Activated gamma-delta T cell treated with anti-CD3 and anti-CD28 coated beads, Interleukin-2, amount 50 U/mL, for 16 hours (primary cell): ENCODE measurements at places on chromosomes 13 and 19.

- DNase-seq: no peak
These were observed 17.6 kb downstream of the SPINT2 start for GRCh38 chr19:38281811-38282566.

DNA sequence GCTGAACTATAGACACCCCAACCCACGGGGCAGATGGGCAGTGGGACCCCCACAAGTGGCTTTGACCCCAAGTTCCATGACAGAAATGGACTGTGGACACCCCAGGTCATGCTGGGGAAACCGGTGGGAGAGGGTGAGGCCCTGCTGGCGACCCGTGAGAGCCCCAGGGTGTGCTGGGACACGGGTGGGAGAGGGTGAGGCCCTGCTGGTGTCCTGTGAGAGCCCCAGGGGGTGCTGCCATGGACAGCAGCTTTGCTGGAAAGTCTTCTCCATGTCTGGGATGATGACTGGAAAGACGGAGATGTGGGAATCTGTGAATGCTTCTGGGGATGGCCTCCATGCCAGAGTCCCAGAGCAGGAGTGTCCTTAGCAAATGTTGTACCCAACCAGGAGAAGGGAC is 148.4 kb downstream of the URI1 start:
- no peak for DNase-seq

DNA sequence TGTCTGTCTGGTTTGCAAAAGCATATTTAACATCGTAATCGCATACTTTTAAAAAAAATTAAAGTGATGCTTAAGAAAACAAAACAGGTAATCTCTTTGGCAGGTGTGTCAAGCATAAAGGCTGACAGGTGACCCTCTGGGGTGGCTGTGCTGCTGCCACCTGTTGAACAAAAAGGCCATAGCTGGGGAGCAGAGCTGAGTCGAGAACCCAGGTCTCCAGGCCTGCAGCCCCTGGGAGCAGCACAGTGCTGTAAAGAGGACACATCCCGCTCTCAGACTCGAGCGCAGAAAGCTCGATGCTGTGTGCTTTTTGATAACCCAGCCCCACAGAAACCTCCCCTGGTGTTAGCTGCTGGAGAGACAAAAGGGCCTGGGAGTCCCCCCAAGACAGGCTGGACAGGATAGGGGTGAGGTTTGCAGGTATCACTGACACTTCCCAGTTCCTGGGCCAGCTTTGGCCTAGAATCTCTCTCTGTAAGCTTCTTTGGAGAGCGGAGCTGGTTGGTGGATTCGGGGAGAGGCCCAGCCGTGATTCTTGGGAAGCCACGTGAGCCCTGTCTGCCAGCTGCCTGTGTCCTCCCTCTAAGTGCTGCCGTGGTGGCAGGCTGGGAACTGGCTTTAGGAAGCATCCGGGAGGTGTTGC is 66.9 kb downstream of the C13orf42 start:
- DNase-seq: no peak

GRCh38 chr13:111117289-111117688 is 2.2 kb downstream of the ARHGEF7 start:
- no peak for DNase-seq

- DNase-seq: no peak
These were observed 117.2 kb downstream of the SLITRK5 start for GRCh38 chr13:87788363-87788762.

- DNase-seq: no peak
These were observed 20.0 kb downstream of the PNMA8A start for GRCh38 chr19:46451352-46451751.

- no peak for DNase-seq
These were observed 39.0 kb upstream of the CYP2S1 start for GRCh38 chr19:41154060-41154459.

DNA sequence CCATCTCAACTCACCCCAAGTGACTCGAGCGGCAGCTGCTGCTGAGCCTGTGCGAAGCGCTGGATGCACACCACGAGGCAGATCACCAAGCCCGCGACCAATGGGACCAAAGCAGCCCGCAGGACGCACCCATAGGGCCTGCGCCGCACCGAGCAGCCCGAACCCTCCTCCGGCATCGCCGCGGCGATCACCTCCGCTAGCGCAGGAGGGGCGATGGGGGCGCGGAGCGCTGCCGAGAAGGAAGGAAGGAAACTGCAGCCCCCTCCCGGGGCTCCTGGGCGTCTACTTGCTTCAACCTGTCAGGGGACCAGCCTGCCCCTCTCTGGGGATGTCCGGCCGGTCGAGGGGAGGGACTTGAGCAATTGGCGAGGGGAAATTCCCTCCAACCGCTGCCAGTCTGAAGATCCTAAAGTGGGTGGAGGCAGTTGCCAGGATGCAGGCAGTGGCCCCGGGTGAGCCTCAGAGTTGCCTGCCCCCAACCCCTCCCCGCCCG is at the start of gene CD70:
Gene CD70 (minus strand): TSS at position 324 of the 493 bp plus-strand sequence. CDS start 148 bp downstream, at position 176.
- peak; percentile 14 for DNase-seq

DNA sequence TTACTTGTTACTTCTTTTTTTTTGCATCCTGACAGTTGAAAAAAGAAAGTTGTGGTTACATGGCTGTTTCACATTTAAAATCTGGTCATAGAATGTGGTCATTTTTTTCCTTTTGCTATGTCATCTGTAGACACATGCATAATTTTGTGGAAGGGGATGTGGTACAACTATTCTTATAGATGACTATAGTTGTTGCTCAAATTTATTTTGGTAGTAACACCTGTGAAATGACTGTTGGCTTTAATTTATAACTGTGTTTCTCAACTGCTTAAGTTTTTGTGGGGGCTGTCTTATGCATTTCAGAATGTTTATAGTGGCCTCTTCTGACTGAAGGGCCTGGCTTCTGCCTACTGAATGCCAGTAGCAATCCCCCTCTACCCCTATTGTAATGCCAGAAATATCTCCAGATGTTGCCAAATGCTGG is 130.5 kb downstream of the PAN3 start:
- DNase-seq: no peak

DNA sequence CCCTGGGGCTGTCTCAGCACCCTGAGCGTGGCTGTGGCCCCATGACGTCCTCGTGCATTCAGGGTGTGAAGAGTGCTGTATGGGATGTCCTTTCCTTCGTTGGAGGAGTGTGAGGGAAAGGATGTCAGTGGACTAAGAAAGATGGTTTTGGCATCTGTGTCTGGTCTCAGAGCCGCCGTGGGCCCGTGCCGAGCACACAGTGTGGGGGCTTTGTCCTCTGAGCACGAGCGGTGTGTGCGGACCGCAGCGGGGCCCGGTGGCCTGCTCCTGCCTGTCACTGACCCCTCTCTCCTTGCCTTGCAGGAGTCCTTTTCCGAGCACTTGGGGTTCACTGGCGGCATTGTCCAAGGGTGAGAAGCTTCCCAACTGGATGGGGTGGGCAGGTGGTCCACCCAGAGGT is 63.3 kb upstream of the LDLR start:
- DNase-seq: no peak

DNA sequence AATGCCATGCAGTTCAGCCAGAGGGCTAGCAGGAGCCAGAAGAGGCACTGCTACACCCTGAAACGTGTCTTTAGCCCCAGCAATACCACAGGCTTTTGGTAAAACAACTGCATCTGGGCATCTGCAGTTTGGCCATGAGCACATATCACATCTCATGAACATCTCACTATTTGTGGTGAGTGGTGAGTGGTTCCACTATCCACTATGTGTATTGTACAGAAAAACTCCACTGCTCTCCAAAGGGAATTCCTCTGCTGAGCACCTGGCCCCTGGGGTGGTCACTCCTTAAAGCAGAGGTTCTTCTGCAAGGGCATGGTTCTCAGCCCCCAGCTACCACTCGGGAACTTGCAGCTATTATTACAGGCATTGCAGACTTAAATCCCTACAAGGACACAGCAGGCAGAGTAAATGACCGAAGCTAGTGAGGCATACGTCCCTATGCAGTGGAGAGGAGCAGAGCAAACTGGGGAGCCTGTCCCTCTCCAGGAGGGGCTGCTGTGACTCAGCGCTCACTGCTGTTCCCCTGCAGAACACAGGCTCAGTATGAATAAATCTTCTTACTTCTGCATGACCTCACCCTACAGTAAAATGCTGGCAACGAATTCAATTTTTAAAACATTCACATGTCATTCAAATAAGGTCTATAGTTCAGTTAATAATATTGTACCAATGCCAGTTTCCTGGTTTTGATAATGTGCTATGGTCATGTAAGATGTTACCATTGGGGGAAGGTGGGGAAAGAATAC is 332.4 kb upstream of the ZNF507 start:
- no peak for DNase-seq

DNA sequence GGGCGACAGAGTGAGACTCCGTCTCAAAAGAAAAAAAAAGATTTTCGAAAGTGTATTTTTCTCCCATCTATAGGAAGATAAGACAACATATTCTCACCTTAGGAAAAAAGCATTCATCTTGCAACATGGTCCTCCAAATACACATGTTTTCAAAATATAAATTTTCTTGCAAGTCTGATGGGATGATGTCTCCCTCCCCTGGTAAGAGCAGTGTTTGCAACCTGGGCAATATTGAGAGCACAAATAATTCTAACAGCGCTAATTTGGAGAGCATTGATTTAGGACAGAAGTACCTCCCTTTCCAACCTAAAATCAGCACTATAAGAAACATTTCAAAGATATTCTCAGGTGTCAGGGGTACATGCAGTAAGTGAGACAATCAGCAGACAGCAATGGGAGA is 61.0 kb upstream of the SHISA2 start:
- DNase-seq: no peak

DNA sequence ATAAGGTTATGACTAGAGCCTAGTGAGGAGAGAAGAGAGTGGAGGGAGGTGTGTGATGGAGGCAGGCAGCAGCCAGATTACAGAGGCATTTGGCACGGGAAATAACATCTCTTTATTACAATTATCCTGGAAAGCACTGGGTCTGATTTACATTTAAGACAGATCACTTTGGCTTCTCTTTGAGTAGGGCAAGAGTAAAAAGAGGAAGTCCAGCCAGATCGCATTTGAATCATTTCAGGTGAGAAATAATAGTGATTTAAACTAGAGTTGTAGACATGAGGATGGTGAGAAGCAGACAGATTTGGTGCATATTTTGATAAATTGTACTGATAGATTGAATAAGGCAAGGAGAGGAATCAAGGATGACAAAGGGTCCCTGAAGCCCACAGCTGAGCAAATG is 9.6 kb upstream of the SACS start:
- no peak for DNase-seq

DNA sequence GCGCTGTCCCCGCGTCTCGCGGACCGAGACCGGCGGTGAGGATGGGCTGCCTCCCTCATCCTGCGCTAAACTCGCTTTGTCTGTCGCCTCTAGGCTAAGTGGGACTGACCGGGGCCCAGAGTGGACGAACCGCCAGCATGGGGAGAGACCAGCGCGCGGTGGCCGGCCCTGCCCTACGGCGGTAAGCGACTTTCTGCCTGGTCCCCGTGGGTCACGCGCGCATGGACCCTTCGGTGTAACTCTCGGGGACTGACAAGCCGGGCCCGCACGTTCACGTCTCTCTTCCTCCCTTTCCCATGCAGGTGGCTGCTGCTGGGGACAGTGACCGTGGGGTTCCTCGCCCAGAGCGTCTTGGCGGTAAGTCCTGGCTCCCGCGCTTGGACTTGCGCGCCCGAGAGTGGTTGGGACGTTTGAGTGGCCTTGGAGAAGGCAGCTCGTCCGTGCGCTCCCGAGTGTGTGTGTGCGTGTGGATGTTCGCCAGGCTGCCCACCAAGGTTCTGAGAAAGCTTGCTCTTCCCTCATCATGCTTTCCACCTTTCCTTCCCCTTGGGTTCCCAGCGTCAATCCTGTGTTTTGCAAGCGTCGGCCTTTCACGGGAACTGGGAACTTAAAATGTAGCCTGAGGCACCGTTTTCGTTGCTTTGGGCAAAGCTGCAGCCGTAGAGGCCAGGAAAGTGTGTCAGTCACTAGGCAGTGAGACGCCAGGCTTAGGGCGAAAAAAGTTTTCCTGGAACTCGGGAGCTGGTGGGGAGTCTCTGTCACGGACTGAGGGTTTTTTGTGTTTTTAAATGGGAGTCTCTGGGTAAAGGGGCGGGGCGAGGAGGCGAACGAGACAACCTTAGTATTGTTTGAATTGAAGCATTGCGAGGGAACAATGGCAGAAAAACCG is 927 bp downstream of the COL4A2 start:
- DNase-seq: no peak

DNA sequence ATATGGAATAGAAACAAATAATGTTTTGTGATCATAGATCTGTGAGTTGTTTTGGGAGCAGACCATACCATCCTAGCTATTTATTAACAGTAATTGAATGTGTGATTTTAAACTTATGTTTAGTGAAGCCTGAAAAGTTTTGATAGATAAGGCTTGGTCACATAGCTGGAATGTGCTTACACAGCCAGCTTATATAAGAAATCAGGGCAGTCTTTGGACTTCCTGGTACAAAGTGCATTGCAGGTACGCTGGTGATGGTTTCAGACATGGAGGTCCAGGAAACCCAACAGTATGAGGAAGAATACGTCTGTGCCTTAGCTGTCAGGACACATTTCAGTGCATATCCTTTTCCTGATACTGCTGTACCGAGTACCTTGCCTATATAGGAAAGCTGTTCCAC is 2316.2 kb upstream of the PCDH20 start:
- no peak for DNase-seq
